Activated gamma-delta T cell treated with Interleukin-2 at 50 U/mL for 16 hours (primary cell): ENCODE measurements at places on chromosomes 1 and 21.

DNA sequence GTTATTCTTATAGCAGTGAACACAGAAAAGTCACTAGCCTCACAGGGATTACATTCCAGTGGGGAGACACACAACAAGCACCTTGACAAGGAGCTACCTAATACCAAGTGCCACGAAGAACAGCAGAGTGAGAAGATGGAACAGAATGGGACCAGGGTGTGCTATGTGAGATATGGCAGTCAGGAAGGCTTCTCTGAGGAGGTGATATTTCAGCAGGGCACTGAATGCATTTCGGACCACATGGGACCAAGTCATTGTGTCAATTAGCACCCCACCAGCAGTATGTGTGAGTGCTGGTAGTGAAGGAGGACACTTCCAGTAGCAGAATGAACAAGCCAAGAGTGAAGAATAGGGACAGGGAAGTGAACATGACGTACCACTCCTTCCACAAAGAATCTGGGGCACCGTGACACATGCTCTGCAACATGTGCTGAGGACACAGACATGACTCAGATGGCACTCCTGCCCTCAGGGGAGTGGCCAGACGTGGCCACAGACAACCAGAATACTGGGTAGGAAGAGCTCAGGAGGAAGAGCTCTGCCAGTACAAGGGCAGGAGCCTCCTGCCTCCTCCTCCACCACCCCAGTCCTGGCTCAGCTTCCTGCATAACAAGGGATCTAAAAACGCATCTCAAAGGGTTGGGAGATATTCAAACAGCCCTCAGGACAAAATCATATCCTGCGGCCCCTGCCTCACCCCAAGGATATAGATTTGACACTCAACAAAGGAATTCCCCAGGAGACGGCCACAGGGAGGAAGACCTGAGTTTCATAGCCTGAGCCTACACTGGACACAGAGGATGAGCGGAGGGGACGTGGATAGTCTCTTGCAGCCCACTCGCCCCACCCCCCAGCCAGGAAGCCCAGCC, 102.5 kb downstream of the TRABD2B start:
- no peak for DNase-seq

DNA sequence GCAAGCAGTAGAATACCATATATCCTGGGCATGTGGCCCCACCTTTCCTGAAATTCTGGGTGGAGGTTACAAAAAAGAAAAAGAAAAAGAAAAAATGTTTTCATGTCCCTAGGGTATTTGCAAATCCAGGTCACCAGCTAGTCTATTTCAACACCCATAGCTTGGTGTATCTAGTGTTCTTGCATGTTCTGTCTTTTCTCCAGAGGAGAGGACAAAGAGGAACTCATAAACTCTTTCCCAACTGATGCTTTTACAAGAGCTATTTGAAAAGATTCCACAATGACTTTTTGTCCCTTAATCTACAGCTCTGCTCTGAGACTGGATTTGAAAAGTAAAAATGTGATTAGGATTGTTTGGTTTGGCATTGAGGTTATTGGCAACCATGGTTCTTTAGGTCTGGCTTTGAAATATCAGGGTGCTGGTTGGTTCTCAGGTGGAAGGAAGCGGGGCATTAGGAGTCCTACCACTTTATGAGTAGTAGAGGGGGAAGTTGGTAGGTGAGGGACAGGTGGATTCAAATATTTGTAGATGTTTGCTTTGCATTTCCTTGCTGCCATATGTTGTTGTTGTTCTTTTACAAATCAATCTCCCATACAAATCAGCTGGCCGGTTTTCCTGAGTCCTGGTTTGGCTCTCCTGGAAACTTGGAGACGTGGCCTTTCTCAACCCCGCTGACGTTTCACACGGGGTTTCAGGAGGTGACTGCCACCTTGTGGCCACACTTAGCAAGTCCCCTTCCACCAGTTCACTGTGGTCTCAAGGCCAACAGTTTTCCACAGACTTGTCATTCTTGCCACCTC, 126.7 kb upstream of the KIAA0040 start:
- DNase-seq = peak; percentile 66

DNA sequence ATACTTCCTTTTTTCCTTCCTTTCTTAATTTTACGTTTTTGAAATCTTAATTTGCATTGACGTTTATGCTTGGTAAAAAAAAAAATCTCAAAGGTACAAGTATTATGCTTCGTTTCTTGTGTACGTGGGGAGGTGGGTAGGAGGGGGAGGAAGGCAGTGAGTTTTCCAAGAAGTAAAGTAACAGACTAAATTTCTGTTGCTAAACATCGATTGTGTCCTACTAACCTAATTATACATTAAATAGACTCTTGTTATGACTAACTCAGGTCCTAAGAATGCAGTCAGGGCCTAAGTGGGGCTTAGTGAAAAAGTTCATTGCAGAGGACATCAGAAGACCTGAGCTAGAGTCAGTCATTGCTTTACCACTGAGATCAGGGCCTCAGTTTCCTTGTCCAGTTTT, 17.5 kb downstream of the NEK7 start:
- DNase-seq = no peak

DNA sequence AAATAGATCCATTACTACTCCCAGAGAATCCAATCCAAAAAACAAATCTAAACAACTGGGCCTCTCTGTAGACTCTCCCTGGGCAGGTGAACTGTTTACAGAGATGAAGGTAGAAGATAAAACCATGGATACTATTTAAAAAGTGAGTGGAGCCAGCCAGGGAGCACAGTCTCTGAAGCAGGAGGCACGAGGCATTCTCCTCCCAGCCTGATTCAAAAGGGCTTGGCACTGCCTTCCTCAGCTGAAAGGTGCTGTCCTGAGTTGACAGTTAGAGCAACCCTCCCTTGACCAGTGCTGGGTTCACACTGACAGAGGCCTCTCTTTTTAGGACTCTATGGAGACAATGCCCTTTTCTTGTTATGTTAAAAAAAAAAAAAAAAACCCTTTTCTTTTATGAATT, 36.8 kb downstream of the HENMT1 start:
- no peak for DNase-seq

- no peak for DNase-seq
These were observed 16.1 kb downstream of the CD101 start for GRCh38 chr1:117017648-117018047.

- no peak for DNase-seq
These were observed 173.7 kb upstream of the C1orf105 start for GRCh38 chr1:172246521-172247390.

DNA sequence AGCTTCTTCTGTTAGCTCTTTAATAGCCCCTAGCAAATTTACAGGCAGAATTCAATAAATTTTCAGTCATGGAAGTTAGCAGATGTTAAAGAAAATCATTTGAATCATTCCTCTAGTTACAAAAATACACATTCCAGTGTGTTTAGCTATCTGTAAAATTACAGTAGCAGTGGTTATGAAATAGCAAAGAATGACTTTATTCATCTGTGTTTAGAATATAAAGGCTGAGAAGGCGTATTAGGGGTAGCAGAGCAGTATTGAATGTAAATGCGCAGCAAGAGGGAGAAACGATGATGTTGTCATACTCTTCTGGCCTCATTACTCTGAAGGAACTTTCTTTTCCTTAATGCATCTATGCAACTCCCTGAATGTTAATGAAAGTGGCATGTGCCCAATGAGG, 106.2 kb upstream of the CYYR1 start:
- DNase-seq = no peak

DNA sequence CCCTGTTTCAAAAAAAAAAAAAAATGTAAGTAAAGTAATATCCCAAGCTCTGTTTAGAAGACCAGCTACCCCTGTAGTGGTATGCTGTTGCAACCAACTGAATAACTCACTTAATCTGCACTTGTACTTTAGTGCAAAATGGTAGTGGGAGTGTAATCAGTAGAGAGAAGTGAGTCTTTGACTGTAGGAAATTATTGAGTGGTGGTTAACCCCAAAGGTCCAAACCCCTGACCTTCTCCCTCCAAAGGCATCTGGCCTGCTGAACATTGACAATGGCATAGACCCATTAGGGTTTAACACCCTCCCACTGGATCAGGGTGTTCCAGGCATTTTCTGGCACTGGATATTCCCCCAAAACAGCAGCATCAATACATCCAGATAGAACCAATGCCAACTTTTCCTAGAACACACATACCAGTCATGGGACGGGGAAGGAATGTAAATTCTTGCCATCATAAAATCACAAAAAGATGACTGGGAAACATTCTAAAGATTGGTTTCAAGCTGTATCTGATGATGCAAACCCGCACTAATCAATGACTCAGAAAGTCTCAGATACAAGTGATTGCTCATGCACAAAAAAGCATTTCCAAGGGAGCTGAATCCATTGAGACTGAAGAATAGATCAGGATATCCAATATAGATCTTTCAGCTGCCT, 110.3 kb downstream of the MRPL39 start:
- DNase-seq = no peak

DNA sequence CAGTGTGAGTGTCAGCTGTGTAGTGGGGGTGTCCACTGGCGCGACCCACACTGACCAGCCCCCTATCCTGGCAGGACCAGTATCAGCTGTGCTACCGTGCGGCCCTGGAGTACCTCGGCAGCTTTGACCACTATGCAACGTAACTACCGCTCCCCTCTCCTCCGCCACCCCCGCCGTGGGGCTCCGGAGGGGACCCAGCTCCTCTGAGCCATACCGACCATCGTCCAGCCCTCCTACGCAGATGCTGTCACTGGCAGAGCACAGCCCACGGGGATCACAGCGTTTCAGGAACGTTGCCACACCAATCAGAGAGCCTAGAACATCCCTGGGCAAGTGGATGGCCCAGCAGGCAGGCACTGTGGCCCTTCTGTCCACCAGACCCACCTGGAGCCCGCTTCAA, 28.1 kb upstream of the KDM4A start:
- DNase-seq = no peak

GRCh38 chr1:22861764-22862440, 110.8 kb downstream of the LACTBL1 start:
- DNase-seq = no peak

DNA sequence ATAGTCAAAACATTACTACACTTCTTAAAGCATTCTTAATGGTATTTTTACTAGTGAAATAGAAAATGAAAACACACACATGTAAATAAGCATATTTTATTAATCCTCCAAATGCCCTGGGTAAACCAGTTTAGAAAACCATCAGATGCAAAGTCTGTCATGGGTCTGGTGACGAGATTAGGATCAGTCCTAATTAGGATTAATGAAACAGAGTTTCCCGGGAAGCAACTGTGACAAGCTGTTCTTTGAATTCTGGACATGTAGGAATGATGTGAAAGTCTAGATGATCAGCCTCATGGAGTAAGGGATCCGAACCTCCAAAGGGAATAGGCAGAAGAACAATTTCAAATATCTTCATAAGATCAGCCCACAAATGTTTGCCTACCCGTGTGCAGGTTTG, 250.2 kb downstream of the KIF26B start:
- no peak for DNase-seq

DNA sequence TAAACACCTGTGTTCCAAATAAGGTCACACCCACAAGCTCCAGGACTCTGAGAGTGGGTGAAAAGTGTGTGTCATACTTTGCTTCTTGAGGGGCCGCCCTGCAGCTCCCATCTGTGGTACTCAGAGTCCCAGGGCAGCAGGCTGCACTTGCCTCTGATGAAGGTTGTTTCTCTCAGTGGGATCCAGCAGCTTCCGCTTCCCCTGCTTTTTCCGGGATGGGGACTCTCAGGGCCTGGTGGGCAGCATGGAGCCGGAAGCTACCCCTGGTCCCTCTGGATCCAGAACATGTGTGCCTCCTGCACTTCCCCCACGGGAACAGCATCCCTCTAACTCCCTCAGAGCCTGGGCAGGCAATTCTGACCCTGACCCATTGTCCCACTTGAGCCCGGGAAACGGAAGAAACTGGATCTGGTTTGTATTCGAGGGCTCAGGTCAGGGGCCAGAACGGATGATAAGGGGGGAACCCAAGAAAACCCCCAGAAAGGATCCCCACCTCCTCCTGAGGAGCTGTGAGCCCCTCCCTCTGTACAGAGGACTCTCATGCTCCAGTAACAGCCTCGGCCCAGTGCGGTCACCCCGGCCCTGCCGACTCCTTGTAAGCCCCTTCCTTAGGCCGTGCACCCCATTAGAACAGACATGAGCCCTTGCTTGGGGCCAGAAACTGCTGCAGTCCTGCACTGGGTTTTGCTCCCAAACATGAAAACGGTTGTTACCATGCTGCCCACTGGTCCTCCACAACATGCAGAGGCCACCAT, 189.5 kb upstream of the C1orf174 start:
- no peak for DNase-seq

GRCh38 chr1:155018617-155019348, 14.8 kb downstream of the DCST2 start:
- no peak for DNase-seq

GRCh38 chr21:38675182-38675824, 130.4 kb upstream of the ETS2 start:
- DNase-seq = no peak

- no peak for DNase-seq
These were observed 40.4 kb downstream of the UBASH3A start for GRCh38 chr21:42443876-42444744.

GRCh38 chr1:93608187-93609109, 73.2 kb downstream of the BCAR3 start:
- no peak for DNase-seq

DNA sequence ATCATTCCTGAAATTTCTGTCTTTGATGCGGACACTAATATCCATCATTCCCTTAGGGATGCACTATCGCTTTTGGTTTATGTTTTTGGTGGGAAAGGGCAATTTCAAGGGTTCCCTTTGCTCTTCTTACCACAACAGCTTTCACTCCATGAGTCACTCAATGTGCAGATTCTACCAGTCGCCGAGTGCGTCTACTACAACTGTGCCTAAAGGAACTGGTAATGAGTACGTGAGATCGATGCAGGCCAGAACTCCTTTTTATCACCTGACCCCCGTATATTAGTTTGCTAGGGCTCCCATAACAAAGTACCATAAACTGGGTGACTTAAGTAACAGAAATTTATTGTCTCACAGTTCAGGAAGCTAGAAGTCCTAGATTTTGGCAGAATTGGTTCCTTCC, 27.5 kb upstream of the TMEM54 start:
- DNase-seq = no peak

DNA sequence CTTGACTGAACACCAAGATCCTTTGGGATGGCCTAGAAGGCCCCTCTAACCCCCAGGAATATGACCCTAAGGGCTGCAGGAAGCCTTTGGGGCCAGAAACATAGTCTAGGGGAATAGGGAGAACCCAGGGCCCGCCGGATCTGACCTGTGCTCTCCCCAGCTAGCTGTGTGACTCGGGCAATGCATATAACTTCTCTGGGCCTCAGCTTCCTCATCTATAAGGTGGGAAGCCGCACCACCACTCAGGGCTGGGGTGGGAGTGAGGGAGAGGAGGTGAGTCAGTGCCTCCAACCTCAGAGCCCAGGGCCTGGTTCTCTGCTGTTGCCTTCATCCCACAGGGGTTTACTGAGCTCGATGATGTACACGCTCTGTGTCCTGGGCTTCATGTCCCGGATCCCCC, 434.4 kb downstream of the PTPRU start:
- no peak for DNase-seq

GRCh38 chr1:33080373-33080772, 580 bp upstream of the AZIN2 start:
- no peak for DNase-seq
